ENCODE measurements at places on chromosomes 2 and 18.

DNA sequence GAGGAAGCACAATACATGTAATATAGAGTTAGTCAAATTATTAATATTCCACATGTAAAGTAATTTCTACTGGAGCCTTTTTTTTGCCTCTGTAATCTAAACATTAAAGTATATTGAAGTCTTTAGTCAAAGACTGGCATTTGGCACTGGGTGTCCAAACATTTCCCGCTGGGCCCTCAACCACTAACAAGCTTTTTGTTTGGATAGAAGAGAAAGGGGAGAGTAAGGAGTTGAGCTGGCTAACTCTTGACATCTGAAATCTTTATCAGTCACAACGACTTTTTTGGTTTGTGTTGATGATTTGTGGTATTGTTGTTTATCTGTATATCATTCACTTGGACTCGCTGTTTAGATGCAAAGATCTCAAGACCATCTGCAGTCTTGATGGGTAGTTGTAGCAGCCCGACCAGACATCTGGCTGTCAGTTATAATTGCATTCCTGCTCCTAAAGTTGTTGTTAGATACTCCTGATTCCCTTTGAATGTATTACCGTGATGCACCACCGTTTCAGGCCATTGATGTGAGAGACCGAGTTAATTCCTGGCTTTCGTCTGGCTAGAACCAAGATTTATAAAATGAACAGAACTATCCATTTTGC, 379.6 kb downstream of the MTX2 start:
- no peak for ATAC-seq

DNA sequence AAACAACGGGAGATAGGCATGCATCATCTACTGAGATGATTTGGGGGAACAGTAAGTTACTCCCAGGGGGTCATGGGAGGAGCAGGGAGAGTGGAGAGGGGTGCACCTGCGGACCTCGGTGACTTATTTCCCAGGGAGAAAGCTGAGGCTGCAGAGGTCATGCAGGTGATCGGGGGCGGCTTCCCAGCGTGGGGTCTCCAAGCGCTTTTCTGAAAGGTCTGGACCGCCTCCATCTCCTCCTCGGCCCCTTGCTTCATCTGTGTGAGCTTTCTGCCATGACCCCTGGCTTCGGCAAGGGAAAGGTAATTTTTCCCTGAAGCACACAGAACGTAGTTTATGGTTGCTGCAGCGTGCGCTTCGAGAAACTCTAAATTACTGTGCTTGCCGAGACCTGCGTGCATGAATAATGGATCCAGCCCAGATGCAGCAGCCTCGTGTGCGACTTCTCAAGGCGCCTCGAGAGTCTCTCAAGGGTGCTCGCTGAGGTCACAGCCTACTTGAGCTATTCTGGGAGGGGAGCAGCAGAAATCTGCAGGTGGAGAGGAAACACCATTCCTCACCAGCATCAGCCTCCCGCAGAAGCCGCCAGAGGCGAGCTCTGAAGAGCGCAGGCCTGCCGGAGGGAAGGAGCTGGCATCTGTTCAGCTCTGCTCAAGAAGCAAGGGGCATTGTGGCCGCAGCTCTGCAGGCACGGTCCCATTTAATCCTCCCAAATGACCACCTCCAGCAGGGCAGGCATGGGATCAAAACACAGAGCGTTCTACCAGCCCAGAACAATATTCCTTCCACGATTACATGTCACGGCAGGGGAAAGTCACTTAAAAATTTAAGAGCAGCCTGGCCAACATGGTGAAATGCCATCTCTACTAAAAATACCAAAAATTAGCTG, 308.4 kb upstream of the MYT1L start:
- no peak for ATAC-seq

DNA sequence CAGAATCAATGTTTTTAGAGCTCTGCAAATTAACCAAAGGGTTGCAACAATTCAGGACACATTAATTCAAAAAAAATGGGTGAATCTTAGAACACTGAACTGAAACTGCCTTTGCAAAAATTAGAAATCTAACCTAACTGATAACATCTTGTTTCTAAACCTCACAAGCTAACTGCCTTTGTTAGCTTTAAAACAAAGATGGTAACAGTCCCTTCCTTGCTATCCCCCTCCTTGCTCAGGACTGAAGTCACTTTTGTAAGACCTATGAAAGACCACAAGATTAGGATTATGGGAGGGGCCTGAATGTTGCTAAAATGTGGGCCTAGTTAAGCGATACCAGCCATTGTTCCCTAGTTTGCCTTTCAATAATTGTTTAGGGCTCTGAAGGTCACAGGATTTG, 44.9 kb upstream of the LONRF2 start:
- ATAC-seq, result no peak

DNA sequence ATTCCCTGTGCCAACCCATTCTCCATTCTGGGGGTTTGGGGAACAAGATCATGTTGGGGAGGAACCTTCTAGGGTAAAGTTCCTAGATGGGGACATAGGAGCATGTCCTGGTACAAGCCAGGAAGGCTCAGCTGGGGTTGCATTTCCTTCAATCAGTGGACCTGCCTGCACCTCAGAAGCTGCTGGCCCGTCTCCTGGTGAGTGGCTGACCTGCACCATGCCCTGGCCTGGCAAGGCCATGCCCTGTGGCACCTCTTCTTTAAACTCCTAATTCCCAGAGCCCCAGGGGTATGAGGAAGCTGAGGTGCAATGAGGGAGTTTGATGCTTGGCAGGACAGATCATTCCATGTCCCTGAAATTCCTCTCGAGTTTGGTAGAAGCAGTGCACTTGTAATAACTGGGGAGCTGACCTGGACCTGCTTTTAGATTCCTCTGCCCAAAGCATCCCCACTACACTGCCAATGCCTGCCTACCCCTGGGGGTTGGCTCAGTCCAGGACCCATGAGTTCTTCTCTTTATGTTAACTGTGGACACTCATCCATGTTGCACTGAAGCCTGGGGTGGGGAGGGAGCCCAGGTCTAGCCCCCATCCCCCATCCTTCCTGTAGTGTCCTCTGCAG, 25.3 kb downstream of the MROH2A start:
- no peak for ATAC-seq

GRCh38 chr18:80233899-80234298, 13.4 kb downstream of the PARD6G start:
- ATAC-seq, result no peak

GRCh38 chr2:20231598-20232026, 6.7 kb upstream of the SDC1 start:
- ATAC-seq, result peak; percentile 21

GRCh38 chr2:201925056-201925455, 108.6 kb upstream of the FZD7 start:
- ATAC-seq, result no peak

- no peak for ATAC-seq
Measured at GRCh38 chr2:24489465-24490180, 1.4 kb upstream of the NCOA1 start.

DNA sequence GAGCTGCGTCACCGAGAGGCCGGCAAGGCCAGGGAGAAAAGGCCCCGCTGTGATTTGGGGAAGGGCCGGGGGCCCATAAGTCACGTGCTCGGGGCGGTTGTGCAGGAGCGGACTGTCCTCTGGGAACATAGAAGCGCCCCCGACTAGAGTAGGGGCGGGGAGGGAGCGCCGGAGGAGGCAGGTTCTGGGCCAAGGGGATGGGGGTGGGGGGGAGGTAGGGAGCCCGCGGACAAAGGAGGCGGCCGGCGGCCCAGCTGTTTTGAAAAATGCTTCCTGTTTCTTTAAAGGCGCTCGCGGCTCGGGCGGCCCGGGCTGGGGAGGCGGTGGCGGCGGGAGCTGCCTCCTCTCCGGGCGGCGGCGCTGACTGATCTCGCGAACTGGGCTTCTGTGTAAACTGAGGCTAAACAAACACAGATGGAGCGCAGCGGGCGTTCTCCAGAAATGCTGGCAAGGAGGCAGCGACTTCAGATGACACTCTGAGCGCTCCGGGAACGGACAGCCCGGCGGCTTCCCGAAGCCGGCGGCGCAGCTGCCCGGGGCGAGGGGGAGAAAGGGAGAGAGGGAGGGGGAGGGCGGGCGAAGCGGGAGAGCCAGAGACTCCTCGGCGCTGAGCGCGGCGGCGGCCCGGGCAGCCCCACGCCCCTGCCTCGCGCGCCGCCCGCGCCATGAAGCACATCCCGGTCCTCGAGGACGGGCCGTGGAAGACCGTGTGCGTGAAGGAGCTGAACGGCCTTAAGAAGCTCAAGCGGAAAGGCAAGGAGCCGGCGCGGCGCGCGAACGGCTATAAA, at the start of gene ATOH8:
TSS of gene ATOH8 (plus strand) at position 467 of the 788 bp plus-strand sequence. CDS start at position 666, 199 bp downstream.
- ATAC-seq, result peak; percentile 31

DNA sequence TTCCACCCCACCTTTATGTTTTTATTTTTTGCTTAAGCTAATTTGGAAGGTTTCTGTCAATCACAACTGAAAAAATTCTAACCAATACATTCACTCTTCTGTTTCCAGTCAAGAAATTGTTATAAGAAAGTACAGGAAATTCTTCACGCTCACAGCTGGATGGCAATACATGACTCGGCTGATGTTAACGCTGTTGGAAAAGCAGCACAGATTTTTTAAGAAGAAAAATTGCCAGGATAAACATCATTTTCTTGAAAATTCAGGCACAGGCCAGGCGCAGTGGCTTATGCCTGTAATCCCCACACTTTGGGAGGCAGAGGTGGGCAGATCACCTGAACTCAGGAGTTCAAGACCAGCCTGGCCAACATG, 46.1 kb downstream of the STPG4 start:
- ATAC-seq, result no peak

DNA sequence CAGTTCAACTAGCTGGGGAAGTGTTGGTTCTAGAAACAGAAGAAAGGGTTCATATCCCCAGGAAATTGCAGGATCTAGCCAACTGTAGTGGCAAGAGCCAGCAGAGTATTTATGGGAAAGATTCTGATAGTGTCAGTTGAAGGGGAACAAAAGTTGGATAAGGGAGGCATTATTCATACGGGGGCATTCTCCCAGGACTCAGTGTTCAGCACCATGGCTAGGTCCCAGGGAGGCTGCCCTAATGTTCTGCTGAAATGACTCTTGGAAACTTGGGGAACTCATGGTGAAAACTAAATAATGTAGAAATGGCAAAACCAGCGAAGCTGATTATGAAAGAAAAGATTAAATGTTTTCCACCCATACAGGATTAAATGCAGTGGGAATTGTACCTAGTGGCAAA, 543.7 kb downstream of the TRIB2 start:
- no peak for ATAC-seq

DNA sequence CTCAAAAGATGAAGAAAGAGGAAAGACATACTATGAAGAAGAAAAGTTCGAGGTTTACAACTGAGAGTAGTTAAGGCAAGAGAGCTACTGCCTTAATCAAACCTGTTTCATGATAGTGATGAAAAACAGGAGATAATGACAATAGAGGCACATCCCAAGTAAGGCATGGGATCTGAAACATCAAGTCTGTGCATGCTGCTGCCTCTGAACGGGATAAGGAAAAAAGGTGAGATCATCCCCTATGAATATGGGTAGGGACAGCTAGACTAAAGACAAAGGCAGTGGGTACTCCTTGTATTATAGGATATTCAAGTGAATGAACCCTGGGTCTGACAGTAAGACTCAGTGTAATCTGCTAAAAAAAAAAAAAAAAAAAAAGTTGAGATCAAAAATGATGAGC, 3.0 kb downstream of the EXOC6B start:
- no peak for ATAC-seq

DNA sequence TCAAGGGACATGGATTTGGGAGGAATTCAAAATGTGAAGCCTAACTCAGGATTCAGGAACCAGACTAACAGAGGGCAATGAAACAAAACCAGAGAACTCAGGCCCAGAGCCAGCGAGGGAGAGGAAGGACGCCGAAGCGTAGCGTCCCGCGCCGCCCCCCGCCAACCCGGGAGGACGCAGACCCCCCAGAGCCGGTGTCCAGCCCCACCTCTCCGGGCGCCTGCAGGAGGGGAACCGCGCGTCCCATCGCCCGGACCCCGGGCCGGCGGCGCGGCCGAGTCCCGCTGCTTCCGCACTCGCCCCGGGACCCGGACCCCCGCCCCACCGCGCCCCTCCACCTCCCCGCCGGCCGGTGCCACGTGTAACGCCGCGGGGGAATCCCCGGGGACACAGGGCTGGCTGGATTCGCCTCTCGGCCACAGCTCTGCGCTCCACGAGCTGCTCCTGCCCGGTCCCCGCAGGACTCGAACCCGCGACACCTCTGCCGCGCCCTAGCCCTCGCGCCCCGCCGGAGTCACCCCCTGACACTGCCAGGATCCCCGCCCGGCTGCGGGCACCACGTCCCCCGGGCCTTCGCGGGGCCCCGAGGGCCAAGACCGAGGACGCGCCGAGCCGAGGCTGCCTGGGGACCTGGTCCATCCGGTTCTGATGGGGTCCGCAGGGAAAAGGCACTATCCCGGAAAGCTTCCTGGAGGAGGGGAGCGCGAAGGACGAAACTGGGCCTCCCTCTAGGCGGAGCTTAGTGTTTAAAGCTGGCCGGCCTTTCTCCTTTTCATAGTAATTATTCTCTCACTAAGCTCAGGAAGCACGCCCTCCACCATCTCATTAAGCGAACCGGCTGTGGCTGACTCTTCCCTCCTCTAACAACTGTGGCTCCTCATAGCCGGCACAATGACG, 40.4 kb upstream of the FAM124B start:
- ATAC-seq, result peak; percentile 62

DNA sequence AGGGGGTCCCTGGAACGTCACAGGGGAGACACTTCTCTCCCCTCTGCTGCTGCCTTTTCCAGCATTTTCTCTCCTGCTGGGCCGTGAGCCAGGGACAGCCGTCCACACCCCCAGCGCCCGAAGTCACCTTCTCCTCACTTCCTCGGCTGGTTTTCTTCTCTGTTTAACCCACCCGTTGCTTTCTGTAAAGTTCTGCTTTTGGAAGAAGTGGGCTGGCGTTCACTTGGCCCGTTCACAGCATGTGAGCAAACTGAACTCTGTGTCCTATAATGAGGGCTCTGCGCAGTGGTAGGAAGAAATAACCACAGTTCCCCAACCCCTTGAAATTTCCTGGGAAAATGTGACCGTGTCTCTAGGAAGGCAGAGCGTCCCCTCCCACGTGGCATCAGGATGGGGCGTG, 187.0 kb upstream of the HDAC4 start:
- no peak for ATAC-seq

Measured in stimulated activated memory B cell treated with anti-CD40 and anti-IgM and Interleukin-4, amounts not matched to agents 10 μg/mL and 1 μg/mL and 100 μg/mL, for 72 hours (primary cell).